ENCODE measurements at places on chromosomes 7 and 10.

GRCh38 chr10:112223725-112224124 is 40.2 kb upstream of the GPAM start:
- DNase-seq: no peak

GRCh38 chr10:47047577-47048525 is 136.6 kb downstream of the PTPN20 start:
- DNase-seq: no peak

- DNase-seq: no peak
Measured at GRCh38 chr10:112082120-112082519, 101.4 kb downstream of the GPAM start.

- no peak for DNase-seq
Measured at GRCh38 chr10:89346405-89347254, 18.8 kb downstream of the IFIT3 start.

DNA sequence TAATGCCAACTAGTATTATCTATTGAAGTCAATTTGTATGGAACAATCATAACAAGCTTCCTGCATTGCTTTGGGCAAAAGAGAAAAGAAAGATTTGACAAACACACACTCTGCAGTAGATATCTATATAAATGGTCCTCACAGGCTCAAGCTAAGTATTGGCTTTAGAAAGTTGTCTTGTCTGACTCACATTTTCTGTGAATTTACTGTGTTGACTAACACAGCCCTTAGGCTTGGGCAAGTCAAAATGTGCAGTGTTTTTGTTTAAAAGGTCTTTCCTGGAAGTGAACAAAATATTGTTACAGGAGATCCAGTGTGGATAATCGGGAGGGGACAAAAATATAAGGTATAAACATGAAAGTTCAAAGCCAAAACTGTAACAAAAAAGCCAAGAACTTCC is 194.4 kb downstream of the RELN start:
- no peak for DNase-seq

- no peak for DNase-seq
Measured at GRCh38 chr7:24135003-24135817, 148.8 kb upstream of the NPY start.

- no peak for DNase-seq
Measured at GRCh38 chr10:113053881-113054280, 103.8 kb downstream of the TCF7L2 start.

GRCh38 chr10:60865198-60865783 is 78.7 kb downstream of the RHOBTB1 start:
- no peak for DNase-seq

DNA sequence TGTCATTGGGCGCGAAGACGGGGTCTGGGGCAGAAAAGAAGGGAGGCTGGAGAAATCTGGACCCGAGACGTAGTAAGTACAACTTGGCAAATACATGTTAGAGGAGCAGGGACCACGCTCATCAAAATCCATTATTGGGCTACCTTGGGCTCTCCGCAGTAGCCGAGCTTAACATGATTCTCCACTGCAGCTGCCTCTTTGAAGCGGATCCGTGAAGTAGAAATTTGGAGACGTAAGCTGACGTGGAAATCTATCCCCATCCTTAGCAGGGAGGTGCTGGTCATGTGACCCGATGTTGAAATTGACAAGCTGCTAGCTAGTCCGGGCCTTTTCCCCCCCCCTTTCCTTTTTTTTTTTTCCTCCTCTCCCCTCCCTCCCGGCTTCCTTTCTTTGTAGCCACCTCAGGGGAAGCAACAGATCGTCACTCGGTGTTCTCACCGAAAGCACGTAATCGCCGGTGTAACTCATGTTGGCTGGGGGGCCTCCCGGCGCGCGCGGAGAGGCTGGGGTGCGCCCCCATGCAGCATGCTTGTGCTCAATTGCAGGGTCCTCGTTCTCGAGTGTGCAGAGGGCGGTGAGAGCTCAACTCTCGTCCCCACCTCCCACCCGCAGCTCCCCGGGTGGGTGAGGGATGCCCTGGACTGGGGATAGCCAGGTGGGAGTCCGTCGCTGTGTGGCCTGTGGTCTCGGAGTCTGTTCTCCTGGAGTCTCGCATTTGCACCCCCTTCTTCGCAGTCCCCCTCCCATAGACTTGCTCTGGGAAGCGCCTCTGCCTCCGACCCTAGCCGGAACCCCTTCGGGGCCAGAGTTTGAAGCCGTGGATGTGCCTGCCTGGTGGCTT is at the start of gene HOXA11:
Gene HOXA11 (minus strand): TSS at position 220 of the 841 bp plus-strand sequence. CDS start 88 bp downstream, at position 132.
- DNase-seq: no peak

DNA sequence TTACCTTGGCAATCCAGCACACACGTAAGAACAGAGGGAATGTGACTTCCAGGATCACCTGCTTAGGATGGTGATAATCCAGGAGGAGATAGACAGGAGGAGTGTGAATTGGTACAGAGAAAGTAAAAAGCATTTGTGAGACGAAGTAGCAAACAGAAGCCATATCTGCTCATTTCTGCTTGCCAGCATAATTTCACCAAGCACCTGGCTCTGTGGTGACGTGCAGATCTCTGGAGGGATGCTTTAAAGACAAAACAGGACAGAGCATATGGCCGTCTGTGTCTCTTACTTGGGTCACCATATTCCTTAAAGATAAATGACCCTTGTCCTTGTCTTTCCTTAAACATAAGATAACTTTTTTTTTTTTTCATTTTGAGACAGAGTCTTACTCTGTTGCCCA is 90.2 kb upstream of the ARHGAP21 start:
- DNase-seq: no peak

DNA sequence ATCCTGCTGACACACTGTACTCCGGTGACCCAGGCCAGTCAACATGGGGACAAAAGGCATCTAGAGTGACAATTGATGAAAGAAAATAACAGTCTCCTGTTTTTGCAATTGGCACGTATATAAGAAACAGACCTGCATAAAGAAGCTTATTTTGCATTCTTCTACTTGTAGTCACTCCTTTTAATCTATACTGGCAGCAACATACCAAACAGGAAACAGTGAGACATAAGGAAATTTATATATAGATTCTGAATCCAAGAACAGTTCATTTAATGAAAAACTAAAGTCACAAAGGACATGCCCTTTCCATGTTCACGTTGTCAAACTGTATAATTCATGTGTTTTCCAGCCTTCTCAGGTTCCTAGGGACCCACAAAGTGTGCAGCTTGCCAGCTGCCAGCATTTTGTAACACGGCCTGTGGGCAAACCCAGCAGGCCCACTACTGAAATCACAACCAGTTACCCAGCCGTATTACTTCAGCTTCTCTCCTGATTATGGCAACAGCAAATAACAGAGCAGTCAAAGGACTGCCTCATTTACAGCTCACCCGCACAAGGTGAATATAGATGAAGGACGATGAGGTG is 72.3 kb downstream of the AMPH start:
- DNase-seq: no peak

DNA sequence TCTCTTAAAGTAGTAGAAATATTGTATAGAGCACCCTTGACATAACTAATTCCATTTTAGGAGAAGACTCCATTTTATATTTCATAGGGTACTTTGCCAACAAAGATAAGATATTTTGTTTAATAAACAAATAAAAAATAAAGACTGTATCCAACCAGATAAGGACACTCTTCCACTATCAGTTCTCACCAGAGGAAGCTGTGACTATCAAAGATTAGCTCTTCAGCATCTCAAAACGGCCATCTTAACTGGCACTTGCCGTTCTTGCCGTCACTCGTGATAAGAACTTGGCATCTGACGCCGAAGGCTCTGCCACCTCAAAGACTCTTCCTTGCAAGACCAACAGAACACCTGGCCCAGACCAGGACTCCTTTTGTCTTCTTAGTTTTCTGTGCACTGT is 26.3 kb upstream of the AKR1B1 start:
- DNase-seq: no peak

- DNase-seq: no peak
Measured at GRCh38 chr10:97407211-97407951, 6.2 kb upstream of the RRP12 start.

- DNase-seq: no peak
Measured at GRCh38 chr7:106448992-106449859, 164.4 kb upstream of the NAMPT start.

DNA sequence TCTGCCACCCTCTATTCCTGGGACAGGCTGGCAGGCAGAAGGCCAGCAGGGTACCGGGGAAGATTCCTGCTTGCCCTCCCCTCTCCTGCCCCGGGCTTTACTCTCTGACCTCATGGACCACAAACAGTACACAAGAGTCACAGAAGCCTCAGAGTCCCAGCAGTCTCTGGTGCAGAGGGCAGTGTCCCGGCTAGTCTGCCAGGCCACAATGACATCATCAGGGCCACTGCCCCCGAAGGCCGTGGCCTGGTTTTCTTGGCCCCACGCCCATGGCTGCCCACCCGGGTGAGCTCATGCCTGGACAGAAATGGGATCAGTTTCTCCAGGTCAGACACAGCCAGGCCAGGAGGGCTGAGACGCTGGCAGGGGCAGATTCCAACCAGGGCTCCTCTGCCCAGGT is 91.9 kb downstream of the MYL10 start:
- DNase-seq: no peak

DNA sequence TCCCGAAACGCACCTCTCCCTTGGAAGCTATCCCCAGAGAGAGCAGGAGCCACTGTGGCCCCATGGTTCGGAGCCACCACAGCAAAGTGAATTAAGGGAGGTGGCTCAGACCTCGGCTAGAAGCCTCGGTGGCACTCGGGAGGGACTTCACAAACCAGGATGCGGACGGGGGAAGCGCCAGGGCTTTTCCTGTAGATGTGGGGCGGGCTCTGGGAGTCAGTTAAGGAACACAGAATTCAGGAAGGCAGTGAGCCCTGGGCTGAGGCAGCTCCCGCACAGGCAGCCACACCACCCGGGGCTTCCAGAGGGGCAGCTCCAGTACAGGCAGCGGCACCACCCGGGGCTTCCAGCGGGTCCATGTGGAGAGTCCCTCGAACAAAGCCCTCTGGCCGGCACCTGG is 42.7 kb upstream of the DPYSL4 start:
- no peak for DNase-seq

DNA sequence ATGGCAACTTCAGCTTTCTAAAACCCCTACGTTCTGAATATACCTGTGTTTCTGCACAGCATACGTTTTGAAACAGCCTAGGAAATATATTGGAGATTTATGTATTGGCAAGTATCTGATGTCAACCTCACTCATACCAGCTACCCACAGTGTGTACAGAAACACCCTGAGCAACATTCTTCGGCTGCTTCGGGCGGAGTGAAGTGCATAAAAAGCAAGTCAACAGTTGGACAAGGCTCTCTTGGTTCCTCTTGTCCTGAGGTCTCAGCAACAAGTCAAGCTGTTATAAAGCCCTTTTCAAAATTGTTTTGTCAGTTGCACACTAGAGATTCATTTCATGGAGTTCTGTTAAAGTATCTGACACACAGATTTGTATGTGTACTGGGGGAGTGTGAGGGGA is 40.0 kb upstream of the PAPSS2 start:
- no peak for DNase-seq

DNA sequence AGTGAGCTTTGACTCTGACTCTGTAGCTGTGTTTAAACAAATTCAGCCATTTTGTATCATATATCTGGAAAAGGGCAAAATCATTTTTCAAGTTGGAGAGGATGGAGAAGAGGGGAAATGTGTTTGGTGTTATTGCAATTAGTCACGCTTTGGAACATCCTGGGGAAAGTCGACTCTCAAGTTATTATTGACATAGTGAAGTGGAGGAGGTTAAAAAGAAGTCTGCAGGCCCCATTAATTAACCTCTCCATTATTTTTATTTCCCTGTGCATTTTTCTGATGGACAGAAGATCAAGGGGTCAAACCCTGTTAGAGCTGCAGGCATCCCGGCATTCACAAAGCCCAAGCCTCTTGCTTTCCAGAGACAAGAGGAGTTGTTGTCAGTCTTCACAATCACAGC is 132.6 kb downstream of the TEX36 start:
- DNase-seq: no peak

- DNase-seq: no peak
Measured at GRCh38 chr10:127953876-127954275, 47.0 kb downstream of the PTPRE start.

DNA sequence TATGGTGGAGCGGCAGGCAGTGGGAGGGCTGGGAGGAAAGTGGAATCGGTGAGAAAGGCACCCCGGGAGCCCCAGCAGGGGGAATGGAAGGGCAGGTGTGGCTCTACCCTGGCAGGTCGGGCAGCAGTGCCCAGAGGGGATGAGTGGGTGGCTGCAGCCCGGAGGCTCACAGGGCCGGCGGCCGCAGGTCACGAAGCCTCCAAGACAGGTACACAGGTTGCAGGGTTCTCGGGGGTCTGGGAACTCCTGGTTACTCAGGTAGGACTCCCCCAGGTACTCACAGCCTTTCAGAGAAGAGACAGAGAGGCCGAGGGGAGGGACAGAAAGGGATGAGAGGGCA is 21.8 kb downstream of the KCP start:
- no peak for DNase-seq

- DNase-seq: no peak
Measured at GRCh38 chr10:127874671-127875448, 17.9 kb downstream of the CLRN3 start.

DNA sequence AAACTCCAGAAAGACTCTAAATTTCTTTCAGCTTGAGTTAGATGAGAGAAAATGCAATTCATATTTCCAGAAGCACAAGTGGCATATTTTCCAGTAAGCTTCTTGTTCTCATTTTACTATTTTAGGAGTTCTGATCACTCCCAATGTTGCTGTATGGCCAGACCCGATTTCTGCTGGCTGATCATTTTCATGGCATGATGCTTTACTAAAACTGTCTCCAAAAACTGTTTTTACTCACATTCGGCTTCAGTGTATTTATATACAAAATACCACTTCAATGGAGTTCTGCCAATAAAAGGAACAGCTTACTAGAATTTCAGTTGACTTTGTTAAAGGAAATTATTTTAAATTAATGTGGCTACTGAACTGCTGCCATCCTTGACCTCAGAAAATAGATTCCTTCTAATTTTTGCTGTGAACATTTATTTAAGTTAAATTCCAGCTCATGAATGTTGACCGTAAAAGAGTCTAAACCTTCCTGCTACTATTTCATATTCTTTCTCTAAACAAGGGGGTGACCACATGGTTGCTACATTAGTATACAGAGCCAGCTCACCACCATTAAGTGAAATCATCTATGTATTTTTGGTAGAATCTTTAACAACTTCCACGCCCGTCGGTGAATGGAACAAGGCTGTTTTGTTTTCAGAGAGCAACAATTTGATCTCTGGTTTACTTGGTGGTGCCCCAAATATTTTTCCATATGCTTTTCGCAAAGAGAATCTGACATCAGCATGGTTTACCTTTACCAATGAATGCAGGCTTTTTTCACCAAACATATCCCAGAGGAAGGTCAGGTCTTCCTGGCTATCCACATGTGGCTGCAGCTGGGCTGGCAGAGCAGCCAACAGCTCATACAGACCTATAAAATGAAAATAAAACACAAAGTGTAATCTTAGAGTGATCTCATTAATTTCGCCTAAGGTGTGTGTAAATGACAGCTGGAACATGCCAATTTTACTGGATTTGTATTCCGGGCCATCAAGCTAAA is 101.2 kb downstream of the MPP7 start:
- DNase-seq: no peak

GRCh38 chr10:110574420-110574819 is 6.9 kb downstream of the SMC3 start:
- DNase-seq: no peak

DNA sequence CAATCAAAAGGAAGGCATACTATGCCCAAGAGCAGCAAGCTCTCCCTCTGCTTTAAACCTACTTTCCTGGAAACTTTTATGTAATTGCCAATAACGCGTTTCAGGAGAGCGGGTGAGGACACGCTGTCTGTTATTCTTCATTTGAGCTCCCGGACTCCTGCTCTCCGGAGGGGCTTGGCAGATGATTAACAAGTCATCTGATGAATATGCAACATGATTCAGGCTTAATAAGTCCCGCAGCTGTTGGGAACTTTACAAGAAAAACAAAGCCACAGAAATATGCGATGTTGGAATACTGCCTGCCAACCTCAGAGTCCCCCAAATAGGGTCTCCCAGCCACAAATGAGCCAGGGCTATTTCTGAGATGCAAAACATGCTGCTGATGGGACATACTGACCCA is 348.0 kb downstream of the GPAM start:
- DNase-seq: no peak
